ENCODE measurements at places on chromosomes 4 and X.

DNA sequence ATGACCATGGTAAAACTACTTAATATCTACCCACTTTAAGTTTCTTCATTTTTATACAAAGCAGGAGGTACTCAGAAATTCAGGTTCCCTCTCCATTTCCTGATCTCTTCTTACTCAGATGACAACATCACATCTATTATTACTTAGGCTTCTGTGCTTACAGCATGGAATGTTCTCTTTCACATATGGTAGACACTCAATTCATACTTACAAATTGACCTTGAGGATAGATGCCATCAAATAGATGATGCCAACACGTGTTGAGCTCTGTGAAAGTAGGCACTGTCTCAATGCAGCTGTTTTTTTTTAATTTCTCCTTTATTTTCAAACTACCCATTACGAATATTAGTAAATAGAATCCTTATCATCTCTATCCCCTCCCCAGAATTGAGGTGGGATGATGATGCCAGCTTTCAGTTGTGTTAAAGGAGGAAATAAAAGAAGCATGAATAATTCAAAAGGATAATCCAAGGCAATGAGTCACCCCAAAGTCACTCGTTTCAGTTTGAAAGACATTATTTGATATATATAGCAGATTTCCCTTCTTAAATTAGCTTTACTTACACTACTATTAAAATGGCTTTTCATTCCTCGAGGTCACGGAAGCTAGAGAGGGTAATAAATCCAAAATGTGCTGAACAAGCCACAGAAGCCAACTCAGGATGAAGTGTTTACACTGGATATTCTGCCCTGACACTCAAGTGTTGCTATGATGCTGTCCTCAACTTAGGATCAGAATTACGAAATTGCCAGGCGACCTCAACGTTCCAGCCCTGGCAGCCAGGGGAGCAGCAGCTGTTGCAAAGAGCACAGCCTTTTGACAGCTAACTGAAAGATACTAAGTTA lies 124.2 kb upstream of the EOLA2 start:
- no peak for DNase-seq

- no peak for DNase-seq
These were observed 11.8 kb upstream of the FBXL5 start for GRCh38 chr4:15667006-15667405.

DNA sequence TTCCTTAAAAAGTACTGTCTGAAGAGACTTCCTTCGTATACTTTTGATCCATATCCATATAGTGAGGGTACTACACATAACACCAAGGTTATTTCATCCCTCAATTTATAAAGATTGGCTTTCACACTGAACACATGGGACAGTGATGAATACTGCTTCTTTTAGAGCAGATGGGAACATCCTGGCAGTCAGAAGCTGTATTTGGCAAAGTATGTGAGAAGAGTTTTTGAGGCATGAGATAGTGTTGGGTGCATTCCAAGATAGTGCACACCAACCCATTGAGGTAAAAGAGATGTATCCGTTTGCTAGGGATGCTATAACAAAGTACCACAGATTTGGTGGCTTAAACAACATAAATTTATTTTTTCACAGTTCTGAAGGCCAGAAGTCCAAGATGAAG lies 141.1 kb downstream of the MOSPD2 start:
- no peak for DNase-seq

DNA sequence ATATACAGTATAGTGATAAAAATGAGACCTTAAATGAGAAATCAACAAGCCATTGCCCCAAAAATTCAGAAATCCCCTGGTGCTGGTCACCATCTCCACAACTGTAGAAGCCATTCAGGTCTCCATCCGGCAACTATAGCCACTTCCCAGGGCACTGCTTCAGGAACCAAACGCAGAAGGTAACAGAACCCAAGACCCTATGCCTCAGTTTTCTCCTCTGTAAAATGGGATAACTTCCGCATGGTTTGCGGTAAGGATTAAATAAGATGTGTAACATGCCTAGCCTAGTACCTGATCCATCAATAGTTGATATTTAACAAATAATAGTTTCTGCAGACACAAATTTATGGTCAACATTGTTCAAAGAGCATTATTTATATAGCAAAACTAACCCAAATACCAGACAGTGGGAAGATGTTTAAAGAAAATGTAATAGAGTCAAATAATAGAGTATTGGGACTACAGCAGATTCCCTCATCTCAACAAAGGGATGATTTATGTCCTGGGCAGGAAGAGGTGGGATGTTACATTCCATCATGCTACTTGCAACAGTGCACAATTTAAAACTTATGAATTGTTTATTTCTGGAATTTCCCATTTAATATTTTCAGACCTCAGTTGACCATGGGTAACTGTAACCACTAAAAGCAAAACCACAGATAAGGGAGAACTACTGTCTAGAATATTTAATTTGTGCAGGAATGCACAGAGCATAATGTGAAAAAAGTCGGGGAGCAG lies 30.0 kb downstream of the IRF2 start:
- no peak for DNase-seq

DNA sequence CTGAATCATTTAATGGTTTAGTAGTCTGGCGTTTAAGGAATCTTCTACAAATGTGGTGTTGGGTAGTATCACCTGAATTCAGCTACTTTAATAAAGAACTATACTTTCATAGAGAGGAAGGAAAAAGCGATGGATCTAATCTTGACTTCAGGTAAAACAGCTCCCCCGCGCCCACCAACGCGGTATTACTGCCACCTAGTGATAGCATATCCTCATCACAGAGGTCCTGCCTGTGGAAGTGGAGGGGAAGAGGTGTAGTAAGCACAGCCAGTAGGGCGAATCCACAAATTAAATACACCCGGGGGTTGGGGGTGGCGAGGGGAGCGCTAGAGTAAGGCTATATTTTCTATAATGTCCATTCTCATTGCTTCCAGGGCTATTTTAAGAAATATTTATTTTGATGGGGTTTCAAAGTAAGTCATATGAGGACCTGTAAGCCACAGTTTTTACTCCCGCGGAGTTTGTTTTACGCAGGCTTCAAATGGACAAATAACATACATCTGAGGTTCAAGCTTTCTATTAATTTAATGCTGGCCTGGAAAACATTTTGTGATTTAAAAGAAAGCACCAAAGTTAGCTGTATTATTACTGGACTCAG lies 8.3 kb upstream of the DAPP1 start:
- peak; percentile 63 for DNase-seq

DNA sequence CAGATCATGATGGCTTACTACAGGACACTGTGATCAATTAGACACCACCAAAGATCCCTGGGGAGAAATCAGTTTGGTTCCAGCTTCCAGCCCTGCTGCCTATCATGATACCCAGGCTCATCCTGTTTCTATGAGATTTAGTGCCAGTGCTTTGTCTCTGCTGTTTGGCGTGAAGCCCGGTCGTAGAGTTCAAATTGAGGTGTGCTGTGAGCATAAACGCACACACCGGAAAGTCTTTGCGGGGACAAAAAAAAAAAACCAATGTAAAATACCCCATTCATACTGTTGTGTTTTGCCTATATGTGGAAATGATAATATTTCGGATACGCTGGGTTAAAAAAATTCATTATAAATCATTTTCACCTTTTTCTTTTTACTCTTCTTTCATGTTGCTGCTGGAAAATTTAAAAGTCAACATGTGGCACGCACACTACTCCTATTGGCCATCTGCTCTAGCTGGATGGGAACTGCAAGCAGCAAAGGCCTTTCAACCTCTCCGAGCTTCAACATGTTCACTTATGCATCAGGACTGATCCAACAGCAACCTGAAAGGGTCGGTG lies 607 bp upstream of the DKC1 start:
- DNase-seq = peak; percentile 35

GRCh38 chr4:153209410-153209809 lies 5.2 kb downstream of the TRIM2 start:
- DNase-seq = no peak

GRCh38 chr4:37392521-37393255 lies 148.1 kb downstream of the NWD2 start:
- DNase-seq = peak; percentile 3

DNA sequence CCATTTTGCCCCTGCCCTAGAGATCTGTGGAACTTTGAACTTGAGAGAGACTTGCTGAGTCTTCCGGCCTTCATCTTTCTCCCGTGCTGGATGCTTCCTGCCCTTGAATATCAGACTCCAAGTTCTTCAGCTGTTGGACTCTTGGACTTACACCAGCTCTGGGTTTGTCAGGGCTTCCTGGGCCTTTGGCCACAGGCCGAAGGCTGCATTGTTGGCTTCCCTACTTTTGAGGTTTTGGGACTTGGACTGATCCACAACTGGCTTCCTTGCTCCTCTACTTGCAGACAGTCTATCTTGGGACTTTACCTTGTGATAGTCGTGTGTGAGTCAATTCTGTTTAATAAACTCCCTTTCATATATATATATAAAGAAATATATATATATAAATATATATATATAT lies 1071.0 kb downstream of the ADGRL3 start:
- no peak for DNase-seq

- no peak for DNase-seq
These were observed 332.1 kb downstream of the ARAP2 start for GRCh38 chr4:35912174-35912573.

- no peak for DNase-seq
These were observed 297.5 kb downstream of the DCTD start for GRCh38 chr4:182619660-182620059.

- DNase-seq = peak; percentile 18
These were observed 20.2 kb downstream of the CLIC2 start for GRCh38 chrX:155314260-155314659.

DNA sequence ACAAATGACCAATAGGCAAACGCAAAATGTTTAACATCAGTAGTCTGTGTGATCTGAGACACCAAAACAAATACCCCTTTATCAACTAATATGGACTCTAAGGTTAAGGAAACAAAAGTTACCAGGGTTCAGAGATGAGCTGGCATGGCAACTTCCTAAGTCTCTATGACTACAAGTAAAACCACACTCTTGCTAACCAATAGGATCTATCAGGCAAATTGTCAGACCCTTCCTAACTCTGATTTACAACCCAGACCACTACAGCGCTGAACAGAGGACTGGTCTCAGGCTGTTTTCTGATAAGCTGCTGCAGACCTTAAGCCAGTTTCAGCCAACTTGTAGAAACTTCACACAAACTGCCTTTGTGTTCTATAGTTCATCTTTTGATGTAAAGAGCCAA lies 608.0 kb downstream of the TLL1 start:
- DNase-seq = no peak

- DNase-seq = peak; percentile 60
These were observed 303.5 kb downstream of the BMPR1B start for GRCh38 chr4:95061220-95061619.

DNA sequence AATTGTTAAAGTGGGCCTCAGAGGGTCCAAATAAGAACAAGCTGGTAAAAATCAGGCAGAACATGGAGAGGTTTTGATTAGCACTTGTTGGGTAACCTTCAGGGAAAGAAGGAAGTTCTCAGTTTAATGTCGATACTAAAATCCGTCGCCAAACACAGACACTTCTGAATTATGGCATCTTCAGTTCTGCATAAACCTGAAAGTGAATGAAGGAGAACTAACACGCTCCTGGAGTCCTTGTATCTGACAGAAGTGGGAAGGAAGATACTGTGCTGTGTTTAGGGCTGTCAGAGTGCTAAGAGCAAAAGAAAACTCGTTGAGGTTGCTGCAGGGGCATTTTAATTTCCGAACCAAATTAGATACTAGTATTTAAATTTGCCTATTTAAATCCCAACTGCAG lies 106.2 kb downstream of the TMA16 start:
- no peak for DNase-seq

GRCh38 chr4:36609661-36610060 lies 328.2 kb downstream of the DTHD1 start:
- DNase-seq = no peak

DNA sequence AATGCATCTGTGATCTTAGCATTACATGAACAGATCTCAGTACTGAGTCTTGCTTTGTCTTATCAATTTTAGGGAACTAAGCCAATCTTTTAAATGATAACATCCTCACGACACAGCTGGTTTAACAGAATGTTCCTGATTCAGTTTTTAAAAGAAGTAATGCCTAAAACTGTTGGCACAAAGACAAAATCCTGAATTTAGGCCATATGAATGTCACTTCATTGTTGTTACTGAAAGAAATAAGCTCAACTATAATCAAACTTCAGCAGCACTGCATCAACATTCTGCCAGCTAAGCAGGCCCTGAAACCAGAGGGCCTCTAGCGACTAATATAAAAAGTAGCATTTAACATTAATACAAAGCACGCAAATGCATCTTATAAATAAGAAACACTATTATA lies 130.6 kb downstream of the FRYL start:
- DNase-seq = no peak

DNA sequence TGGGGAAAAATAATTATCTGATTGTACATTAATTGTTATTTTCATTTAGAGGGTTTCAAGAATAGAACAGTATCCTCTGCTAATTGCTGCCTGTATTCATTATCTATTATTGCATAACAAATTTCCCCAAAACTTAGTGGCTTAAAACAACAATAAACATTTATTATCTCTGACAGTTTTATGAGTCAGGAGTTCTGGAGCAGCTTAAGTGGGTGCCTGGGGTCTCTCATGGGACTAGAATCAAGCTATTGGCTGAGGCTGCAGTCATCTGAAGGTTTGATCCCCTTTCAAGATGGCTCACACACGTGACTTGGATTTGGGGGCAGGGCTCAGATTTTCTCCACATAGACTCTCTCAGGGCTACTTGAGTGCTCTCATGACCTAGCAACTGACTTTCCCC lies 98.1 kb upstream of the JADE1 start:
- no peak for DNase-seq

DNA sequence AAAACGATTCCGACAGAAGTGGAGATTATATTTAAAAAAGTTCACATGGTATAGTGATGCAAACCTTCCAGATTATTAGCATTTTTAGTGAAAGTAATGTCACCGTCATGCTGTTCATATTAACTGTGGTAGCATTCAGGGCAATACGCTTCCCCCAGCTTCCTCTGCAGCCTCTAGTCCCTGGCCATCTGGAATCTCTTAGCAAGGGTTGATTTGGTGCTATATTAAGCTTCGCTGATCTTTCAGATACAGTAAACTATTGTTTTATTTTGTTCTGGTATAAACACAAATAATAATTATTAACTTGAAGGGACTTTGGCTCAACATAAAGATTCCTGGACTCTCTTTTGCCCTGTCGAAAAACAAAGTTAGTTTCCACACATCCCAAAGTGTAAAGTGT lies 1080.5 kb upstream of the TENM3 start:
- DNase-seq = no peak

DNA sequence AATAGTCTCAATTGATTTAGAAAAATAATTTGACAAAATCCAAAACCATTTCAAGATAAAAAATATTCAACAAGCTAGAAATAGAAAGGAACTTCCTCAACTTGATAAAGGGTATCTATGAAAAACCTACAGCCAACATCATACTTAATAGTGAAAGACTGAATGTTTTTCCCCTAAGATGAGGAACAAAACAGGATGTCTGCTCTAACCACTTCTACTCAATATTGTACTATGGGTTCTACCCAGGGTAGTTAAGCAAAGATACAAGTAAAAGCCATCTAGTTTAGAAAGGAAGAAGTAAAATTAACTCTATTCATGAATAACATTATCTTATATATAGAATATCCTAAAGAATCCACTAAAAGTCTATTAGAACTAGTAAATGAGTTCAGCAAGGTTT lies 21.5 kb upstream of the SYTL5 start:
- DNase-seq = no peak

All from lung microvascular endothelial cell (primary cell).